ENCODE measurements at places on chromosomes 5 and 9. TPM values are rescaled to one million over a fixed set of nuclear protein-coding genes. Genes with fewer than 3 reads are reported as not detected.

The GPR151 gene
- total RNA-seq = not detected

The MLANA gene
- not detected for total RNA-seq

The SNCAIP gene
- total RNA-seq = 4.2 TPM

The PCDHGC4 gene
- total RNA-seq = 2.8 TPM

The CLIC3 gene
- not detected for total RNA-seq

The HRH2 gene
- total RNA-seq = not detected

The SCGB3A1 gene
- total RNA-seq = not detected

The PCDHB12 gene
- total RNA-seq = 1.9 TPM

The C5orf34 gene
- total RNA-seq = 1.5 TPM

The C5 gene
- 7.6 TPM for total RNA-seq

The DIRAS2 gene
- total RNA-seq = 5.1 TPM

The RGS14 gene
- 6.2 TPM for total RNA-seq

The PCDHB16 gene
- 10.8 TPM for total RNA-seq

DNA sequence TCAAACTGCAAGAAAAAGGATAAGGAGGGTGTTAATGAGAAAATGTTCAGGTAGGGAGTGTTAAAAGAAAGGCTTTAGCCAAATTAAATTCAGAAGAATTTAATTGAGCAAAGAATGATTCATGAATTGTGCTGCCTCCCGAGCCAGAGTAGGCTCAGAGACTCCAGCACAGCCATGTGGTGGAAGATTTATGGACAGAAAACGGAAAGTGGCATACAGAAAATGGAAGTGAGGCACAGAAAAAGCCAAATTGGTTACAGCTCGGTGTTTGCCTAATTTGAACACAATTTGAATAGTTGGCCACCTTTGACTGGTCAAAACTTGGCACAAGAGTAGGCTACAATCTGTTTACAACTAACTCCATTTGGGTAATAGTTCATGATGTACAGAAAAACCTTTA, 9.6 kb upstream of the SLC30A5 start:
- no peak for DNase-seq

GRCh38 chr9:104104360-104104759, 10.3 kb downstream of the SMC2 start:
- no peak for DNase-seq

DNA sequence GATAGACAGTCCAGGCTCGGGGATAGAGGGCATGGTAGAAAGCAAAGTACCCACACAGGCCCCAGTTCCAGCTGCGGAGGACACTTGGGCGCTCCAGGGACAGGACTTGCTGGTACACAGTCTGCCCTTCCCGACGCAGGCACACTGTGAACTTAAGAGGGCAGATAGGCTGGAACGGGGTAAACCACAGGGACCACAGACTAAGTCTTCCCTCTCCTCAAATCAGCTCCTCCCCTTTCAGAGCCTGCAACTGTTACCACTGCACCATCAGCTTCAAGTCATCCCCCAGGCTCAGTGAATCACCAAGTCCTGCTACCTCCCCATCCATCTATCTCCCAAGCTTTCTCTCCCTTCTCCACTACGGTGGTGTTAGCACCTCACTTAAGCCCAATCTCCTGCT, 7.3 kb downstream of the GBA2 start:
- no peak for DNase-seq

DNA sequence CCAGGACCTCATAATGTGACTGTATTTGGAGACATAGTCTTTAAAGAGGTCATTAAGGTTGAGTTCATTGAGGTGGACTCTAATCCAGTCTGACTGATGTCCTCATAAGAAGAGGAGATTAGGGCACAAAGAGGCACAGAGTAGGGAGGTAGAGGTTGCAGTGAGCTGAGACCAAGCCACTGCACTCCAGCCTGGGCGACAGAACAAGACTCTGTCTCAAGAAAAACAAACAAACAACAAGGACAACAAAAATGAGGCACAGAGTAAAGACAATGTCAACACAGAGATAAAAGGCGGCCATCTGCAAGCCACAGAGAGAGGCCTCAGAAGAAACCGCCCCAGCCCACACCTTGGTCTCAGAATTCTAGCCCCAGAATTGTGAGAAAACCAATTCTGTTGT, 17.0 kb upstream of the TDRD7 start:
- no peak for DNase-seq

- DNase-seq = no peak
Measured at GRCh38 chr5:140882591-140882899, 621 bp downstream of the PCDHA13 start.

DNA sequence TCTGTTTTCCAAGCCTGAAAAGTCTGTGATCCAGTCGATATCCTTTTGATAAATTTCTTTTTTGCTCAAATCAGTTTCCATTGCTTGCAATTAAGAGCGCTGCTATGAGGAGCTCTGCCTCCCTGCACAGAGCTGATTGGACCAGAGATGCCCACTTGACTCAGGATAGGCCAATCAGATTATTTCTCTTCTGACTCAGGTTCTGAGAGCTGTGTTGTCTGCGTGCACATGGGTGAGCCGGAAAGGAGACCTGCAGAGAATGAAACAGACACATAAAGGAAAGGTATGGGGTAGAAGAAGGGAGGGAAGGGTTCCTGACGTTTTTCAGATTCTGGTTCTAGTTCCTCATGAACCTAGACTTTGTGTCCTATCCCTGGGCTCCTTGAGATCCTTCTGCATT, 15.8 kb upstream of the FABP6 start:
- no peak for DNase-seq

DNA sequence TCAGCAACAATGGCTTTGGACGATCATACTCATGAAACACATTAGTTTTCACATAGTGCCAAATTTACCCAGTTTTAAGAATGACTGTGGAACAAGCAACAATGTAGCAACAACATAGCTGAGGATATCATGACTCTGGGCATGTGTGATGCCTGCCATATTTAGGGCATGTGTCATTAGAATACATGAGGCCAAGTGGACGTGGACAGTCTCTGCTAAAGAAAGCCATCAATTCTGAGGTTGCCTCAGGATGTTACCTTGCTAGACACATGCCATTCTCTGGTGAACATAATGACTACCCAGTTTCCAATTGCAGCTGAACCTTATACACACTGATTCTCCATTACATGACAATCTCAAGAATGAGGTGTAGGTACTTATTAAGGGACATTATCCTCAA, 103.3 kb upstream of the ADAMTS19 start:
- no peak for DNase-seq

GRCh38 chr9:113495526-113495925, 32.0 kb downstream of the RGS3 start:
- no peak for DNase-seq

DNA sequence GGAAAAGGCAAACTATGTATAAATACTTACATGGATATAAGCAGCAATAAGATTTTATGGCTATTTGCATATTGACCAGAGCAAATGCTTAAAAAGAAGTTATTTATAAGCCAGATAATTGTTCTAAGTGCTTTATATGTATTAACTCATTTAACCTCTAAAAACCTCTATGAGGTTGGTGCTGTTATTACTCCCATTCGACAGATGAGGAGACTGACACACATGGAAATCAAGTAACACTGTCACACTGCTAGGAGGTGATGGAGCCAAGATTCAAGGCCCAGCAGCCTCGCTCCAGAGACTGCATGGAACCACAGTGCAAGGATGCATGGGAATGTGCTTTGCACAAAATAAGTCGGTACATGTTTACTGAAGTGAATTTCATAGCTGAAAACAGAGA, 53.7 kb downstream of the C5 start:
- no peak for DNase-seq

- no peak for DNase-seq
Measured at GRCh38 chr9:89194421-89195130, 16.0 kb upstream of the SHC3 start.

DNA sequence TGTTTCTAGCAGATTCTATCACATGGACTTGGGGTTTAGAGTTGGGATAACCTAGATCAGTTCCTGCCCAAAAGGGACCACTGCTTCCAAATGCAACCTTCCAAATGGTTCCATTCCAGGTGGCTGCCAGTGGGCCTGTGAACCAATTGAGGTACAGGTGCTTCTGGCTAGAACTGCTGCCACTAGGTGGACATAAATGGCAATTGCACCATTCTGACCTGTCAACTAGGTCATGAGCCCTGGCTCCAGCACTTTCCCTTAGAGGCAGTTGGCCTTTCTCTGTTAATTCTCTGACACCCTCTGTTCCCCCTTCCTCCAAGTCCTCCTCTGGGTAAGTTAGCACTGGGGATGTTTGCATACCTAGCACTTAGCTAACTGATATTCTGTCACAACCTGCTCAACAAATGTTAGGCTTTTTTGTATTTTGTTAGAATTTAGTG, 16.6 kb upstream of the HEMGN start:
- DNase-seq = no peak

GRCh38 chr9:2837915-2838314, 6.0 kb downstream of the PUM3 start:
- no peak for DNase-seq

GRCh38 chr5:28296254-28297013, 1258.0 kb upstream of the CDH9 start:
- DNase-seq = no peak

- DNase-seq = no peak
Measured at GRCh38 chr5:159449925-159450324, 119.6 kb upstream of the IL12B start.

DNA sequence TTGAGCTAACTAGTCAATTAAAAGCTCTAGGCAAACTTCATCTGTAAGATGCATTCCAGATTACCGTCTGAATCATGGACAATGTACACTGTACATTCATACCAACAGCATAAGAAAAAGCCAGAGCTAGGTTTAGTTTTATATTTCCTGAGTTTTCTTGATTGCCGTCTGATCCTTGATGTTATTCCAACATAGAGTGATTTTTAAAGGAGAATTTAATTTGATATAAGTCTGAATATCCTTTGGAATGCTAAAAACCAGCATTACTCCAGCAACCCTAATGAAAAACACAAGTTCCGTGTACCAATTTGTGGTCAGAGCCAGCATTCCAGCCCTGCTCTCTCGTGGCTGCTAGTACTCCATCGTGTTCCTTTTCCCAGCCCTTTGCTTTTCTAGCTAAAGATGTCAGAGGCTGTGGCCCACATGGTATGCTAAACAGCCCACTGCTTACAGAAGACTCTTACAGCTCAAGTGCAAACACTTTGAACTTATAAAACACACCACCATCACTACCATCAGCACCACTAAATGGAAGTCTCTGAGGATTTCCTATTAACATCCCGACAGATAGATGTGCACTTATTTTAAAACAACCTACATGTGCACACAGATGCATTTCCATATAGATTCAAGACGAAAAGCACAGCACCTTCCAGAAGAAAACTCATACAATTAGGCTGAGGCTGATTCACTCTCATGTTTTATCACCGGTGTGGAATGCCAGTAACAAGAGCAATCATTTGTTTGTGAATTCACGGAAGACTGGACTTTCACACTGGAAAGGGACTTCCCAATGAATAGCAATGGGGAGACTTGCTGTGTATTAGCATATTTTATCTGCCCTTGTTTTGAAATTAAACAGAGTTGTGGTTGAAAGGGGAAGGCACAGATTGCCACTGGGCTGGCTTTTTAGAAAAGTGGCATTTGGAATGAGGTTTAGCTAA, 246.9 kb upstream of the GAS1 start:
- DNase-seq = no peak

DNA sequence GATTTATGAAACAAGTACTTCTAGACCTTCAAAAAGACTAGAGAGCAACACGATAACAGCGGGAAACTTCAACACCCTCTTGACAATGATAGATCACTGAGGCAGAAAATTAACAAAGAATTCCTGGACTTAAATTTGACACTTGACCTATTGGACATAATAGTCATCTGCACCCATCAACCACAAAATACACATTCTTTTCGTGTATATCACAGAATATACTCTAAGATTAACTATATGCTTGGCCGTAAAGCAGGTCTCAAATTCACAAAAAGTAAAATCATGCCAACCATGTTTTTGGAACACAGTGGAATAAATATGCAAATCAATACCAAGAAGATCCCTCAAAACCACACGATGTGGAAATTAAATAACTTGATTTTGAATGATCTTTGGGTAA, 559.4 kb downstream of the DNAH5 start:
- no peak for DNase-seq

DNA sequence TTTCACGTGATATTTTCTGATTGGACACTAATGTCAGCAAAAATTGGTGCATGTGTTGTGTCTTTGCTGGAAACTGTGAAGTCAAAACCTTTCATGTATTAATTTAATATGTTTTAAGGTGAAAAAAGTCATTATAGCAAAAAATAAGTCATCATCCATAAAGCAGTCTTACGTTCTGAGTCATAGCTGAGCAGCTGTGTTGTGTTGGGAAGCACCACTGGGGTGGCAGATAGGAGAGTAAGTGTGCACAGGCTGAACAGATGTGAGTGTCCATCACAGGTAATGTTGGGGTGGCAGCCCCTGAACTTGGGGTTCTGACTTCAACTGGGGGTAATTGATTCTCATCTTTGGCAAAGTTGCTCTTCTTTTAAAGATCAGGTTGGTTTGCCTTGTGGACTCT, 156.8 kb downstream of the NXNL2 start:
- DNase-seq = no peak

- DNase-seq = no peak
Measured at GRCh38 chr5:9500625-9501024, 45.2 kb downstream of the SEMA5A start.

DNA sequence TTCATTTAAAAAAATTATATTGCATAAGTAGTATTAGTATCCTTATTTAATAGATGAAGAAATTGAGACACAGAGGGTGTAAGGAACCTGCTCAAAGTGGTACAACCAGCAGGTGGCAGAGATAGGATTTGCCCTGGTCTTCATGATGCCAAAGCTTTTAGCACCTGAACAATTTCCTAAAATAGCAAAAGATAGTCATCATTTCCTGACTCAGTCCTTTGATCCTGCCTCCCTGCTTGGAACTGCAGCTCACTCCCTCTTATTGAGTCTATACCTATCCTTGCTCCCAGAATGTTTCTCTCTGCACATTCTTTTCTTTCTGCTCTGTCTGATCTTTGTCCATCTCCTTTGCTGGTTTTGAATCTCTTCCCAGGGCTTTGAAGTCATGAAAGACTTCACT, 155.8 kb downstream of the FRMD3 start:
- no peak for DNase-seq

- no peak for DNase-seq
Measured at GRCh38 chr9:137447722-137448601, 6.8 kb upstream of the ENTPD8 start.

DNA sequence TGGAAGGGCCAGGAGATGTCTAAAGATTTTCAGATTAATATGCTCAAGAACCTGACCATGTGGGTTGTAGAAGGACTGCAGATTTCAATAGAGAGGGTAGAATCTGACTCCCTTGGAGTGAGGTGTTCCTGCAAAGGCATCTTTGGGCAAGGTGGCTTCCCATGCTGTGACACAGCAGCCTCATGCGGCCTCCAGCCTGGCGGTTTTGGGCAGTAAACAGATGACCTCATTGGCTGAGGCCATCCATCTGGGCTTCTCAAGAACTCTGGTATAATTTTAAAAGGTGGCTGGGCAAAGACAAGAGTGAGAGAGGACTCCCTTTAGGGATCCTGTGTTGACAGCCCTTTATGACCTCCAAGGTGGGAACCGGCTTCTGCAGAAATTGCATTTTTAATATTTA, 90.3 kb upstream of the ERCC6L2 start:
- DNase-seq = no peak

Data from osteocyte (in vitro differentiated cells).